Lower leg skin (tissue), 4 donors: ENCODE measurements at places on chromosomes 11 and 22.

DNA sequence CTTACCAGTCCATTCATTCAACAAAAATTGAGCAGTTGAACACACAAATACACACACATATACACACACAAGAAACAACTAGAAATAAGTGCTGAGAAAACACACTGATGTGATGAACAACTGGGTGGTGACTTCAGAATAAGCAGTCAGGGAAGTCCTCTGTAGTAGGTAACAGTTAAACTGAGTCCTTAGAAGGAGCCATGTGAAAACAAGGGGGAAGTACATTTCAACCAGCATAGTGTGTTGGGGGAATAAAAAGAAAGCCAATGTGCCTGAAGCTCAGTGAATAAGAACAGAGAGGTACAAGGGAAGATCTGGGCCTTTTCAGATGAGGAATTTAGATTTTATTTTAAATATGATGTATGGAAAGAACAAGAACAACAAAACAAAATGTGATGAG lies 6.8 kb upstream of the TMEM123 start:
- no peak for DNase-seq

GRCh38 chr11:73234471-73235181 lies 16.5 kb downstream of the P2RY2 start:
- no peak for DNase-seq

DNA sequence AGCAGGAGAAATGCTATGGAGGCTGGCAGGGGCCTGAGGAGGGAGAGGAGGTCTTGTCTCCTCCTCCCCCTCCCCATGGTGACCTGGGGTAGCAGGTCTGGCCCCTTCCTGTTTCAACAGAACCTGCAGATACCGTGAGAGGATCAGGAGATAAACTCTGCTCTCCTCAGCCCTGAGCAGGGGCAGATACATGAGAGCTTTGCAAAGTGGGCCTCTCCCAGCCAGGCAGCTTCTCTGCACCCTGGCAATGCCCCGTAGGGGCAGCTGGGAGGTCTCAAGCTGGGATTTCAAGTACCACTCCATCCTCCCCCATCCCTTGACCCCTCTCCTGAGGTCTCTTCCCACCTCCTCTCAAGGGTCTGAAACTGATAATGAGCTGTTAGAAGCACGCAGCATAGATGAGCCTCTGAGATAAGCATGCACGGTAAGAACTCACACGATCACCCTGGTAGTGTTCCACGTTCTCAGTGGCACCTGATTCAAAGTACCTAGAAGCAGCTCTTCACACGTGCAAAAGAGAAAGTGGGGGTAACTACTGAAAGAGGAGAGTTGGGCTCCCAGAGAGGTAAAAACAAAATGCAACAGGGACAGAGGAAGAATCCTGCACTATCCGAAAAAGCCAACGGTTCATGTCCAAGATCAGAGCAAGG lies 4.9 kb upstream of the CCDC86 start:
- no peak for DNase-seq

- DNase-seq: no peak
Observed at GRCh38 chr11:9280655-9281301, 15.6 kb upstream of the DENND5A start.
